NCI-H2227 treated with DMSO at 0.1 percent for 48 hours (cell line): ENCODE measurements at places on chromosomes 2 and 18.

DNA sequence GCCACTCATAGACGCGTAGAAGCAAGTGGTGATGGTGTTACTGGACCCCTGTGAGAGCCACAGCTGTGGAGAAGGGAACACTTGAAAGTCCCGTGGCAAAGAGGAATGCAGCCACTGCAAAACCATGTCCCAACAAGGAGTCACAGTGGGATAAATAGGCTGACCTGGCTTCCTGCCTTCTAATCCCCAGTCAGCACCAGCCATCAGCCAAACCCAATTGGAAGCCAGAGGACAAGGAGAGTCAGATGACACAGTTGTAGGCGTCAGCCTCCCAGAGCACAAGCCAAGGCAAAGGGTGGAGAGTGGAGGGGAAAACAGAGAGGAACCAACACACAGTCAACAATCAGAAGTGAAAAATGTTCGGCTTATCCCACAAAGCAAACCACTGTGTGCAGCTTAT lies 5.5 kb upstream of the CYBRD1 start:
- DNase-seq: no peak

- DNase-seq: no peak
Observed at GRCh38 chr2:182406221-182406620, 20.6 kb downstream of the PDE1A start.

DNA sequence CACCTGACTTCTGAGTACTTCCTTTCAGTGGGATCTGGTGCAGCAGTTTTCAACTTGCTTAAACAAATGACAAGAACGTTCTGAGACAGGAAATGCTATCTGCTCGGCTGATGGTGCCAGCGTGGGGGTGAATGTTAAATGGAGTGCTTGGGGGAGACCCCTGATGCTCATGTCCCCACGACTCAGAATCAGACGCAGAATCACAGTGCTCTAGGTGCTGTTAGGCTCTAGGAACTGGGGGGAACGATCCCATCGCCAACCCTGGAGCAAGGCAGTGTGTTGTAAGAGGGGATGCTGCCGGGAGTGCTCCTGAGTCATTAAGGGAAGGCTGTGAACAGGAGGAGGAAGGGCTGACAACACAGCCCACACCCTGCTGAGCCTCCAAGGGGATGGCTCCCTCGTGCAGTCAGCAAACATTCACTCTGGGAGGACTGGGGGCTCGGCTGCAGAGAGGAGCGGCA lies 34.1 kb upstream of the KCNF1 start:
- no peak for DNase-seq

GRCh38 chr2:237181844-237182243 lies 96.2 kb downstream of the COPS8 start:
- no peak for DNase-seq

GRCh38 chr2:82795446-82795845 lies 1663.6 kb downstream of the SUCLG1 start:
- no peak for DNase-seq

DNA sequence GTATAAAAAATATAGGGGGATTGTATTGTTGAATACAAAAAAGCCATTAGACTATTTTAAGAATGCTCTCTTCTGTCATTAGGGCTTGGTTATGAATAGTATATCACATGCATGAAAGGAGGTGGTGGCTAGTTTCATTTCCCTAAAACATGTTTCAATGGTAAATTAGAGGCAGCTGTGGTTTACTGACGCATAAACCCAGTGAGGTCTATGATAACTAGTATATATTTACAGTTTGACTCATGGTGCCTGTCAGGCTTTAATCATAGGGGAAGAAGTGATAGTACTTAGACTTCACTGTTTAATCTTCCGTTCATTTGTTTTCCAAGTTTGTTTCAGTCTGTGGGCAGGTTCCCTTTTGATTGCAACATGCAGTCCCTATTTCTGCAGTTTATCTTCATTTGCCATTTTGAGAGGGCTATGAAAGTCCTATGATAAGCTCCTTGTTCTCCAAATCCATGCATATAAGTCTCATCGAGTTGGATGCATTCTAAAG lies 55.1 kb upstream of the MAP4K3 start:
- no peak for DNase-seq

- DNase-seq: peak; percentile 65
Observed at GRCh38 chr2:98086491-98087446, at the start of gene VWA3B. TSS of gene VWA3B (plus strand) at chr2:98087167. CDS start at chr2:98093093, 5,926 bp downstream.

DNA sequence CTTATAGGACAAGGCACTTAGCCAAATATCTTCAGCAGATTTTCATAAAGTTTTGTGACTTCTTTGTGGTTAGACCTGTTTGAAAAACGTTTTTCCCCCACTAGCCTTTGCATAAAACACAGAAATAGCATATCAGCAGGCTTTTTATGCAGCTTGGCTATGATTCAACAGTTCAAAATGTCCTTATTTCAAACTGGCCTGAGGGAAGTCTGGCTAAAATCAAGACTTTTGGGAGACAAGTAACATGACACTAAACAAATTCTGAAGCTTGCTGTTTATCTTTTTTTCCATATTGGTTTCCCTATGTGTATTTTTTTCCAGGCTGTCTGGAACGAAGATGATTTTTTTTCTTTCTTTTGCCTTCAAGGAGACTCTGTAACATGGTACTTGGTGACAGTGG lies 95.1 kb upstream of the L3MBTL4 start:
- DNase-seq: no peak

- DNase-seq: no peak
Observed at GRCh38 chr2:53786352-53786704, 425 bp downstream of the ASB3 start.

- no peak for DNase-seq
Observed at GRCh38 chr2:10135296-10136089, 13.0 kb downstream of the RRM2 start.

DNA sequence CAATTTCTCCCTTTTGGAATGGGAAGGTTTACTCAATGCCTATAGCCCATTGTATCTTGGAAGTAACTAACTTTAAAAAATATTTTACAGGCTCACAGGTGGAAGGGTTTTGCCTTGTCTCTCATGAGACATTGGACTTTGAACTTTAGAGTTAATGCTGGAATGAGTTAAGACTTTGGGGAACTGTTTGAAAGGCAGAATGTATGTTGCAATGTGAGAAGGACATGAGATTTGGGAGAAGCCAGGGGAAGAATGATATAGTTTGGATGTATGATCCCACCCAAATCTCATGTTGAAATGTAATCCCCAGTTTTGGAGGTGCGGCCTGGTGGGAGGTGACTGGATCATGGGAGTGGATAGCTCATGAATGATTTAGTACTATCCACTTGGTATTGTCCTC lies 17.5 kb upstream of the TBC1D8 start:
- no peak for DNase-seq

DNA sequence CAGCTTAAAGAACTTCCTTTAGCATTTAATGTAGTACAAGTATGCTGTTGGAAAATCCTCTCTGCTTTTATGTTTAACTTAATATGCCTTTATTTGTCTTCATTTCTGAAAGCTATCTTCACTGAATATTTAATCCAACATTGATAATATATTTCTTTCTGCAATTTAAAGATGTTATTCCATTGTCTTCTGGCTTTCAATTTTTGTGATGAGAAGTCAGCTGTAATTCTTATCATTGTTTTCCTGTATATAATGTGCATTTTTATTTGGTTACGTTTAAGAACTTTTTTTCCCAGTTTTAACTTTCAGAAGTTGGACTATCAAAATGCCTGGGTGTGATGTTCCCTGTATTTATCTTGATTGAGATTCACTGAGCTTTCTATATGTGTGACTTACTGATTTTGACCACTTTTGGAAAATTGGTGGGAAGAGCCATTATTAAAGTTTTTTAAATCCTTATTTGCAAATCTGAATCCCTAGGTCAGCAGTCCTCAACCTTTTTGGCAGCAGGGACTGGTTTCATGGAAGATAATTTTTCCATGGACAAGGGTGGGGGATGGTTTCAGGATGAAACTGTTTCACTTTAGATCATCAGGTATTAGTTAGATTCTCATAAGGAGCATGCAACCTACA lies 241.0 kb downstream of the TNS1 start:
- DNase-seq: no peak

- DNase-seq: no peak
Observed at GRCh38 chr2:239316562-239317465, 84.0 kb downstream of the HDAC4 start.

DNA sequence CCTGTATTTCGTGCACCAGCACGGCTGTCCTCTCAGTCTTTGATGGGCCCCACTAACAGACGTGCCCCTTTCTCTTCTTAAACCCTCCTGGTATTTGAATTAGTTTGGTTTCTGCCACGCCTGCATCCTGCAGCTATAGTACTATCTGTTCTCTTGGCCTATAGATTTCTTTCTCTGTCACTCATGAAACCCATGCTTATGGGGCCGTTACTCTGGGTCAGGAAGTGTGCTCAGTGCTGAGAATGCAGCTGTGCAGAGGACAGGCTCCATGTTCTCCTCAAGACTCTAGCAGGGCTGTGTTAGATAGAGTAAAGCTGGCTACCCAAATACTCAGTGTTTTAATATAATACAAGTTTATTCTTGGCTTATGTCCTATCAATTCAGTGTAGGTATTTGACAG lies 180.0 kb downstream of the INSIG2 start:
- no peak for DNase-seq

- no peak for DNase-seq
Observed at GRCh38 chr2:60410456-60411146, 142.9 kb downstream of the BCL11A start.

DNA sequence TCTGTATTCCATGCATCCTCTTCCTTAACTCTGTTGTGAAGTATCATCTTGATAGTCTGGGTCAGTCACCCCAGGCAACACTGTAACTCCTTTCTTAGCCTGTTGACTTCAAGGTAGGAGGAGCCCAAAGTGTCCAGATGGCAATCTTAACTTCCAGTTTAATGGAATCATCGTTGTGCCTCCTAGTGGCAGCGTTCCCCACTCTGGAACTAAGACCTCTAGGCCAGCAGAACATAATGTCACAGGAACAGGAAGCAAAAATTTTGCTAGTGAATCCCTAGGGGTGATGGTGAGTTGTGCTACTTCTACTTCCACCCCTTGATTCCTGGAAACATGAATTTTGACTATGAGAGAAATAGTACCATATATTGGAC lies 11.7 kb downstream of the SGPP2 start:
- no peak for DNase-seq

DNA sequence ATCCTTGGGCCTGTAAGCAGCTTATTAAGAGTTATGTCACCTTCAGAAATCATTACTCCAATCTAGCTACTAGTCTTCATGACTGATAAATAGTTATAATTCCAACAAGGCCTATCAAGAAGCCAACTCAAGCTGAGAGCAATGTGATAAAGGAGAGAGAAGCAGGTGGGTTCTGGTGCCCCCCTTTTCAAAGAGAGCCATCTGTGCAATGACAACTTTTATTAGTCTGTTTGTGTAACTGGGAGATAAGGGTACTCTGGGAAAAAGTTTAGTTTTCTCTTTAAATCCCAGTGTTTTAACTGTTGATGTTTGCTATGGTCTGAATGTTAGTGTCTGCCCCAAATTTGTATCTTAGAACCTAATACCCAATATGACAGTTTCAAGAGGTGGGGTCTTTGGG lies 60.6 kb downstream of the CCDC93 start:
- DNase-seq: no peak

- no peak for DNase-seq
Observed at GRCh38 chr2:220315098-220315823, 687.8 kb downstream of the SLC4A3 start.

DNA sequence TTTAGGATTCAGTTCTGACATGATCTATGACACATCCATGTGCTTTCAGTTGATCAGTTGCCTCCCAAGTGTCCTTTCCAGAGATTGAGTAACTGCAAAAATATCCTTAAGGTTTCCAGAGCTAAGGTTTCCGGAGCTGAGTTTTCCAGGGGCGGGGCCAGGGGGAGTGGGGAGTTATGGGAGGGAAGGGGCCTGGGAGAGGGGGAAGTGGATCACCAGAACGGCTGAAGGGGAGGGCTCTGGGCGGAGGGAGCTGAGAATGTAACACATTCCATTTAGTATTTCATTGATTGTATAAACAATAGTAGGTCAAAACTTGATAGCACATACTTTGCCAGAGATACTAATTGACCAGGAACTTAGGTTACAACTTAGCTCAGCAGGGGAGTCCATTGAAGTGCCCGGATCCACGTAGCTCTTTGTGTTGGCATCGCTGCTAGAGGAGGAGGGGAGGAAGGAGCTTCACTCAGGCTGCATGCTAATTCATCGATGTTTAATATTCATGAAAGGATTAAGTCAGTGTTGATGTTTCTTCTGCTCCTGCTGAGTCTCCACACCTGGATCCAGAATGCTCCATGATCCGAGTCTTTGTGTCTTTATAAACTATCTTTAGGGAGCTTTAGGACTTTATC lies 289.8 kb downstream of the ALPK2 start:
- DNase-seq: peak; percentile 43

- DNase-seq: no peak
Observed at GRCh38 chr2:173299764-173300163, 54.9 kb upstream of the CDCA7 start.

GRCh38 chr2:190376591-190377245 lies 31.4 kb upstream of the MFSD6 start:
- DNase-seq: no peak

DNA sequence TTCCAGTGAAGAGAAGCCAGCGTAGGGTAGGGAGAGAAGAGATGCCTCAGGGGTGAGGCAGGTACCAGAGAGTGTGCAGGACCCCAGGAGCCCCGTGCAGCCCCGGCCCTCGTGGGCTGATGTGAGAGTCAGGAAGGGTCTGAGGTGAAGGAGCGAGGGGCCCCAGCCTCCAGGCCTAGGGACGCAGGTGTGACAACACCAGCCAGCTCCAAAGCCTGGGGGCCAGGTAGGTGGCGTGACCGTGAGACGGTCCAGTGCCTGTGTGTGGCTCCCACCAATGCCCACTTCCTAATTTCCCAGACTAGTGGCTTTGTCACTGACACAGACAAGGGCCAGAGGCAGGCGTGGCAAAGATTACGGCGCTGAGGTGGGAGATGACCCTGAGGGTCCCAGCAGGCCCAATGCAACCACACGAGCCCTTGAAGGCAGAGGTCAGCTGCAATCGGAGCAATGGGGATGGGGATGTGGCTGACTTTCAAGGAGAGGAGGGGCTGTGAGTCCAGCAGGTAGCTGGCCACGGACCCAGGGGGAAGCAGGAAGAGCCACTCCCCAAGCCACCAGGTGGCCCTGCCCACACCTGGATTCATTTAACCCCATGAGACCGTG lies 86.0 kb upstream of the SNTG2 start:
- DNase-seq: no peak

GRCh38 chr18:3230401-3231334 lies 10.9 kb upstream of the MYOM1 start:
- no peak for DNase-seq

- no peak for DNase-seq
Observed at GRCh38 chr2:81644189-81644588, 1339.6 kb upstream of the LRRTM1 start.

DNA sequence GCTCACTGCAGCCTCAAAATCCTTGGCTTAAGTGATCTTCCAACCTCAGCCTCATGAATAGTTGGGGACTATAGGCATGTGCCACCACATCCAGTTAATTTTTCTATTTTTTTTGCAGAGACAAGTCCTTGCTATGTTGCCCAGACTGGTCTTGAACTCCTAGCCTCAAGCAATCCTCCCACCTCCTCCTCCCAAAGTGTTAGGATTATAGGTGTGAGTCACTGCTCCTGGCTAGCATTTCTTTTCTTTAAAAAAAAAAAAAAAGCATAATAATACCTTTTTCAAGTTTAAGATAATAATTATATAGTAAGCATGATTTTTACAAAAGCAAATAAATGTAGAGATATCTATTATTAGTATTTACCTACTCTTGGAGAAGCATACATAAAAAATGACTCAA lies 36.1 kb downstream of the PPP4R1 start:
- peak; percentile 38 for DNase-seq
